NCI-H1048 (cell line): ENCODE measurements at places on chromosomes 13 and 19.

GRCh38 chr19:1811942-1812425, at the start of gene ATP8B3:
Gene ATP8B3 (minus strand): TSS chr19:1812276. CDS start chr19:1811736, 540 bp downstream.
- no peak for DNase-seq

- DNase-seq, result no peak
These were observed 393.6 kb downstream of the LMO7 start for GRCh38 chr13:76029706-76030105.

GRCh38 chr19:40726279-40726678, 9.4 kb downstream of the ITPKC start:
- no peak for DNase-seq

DNA sequence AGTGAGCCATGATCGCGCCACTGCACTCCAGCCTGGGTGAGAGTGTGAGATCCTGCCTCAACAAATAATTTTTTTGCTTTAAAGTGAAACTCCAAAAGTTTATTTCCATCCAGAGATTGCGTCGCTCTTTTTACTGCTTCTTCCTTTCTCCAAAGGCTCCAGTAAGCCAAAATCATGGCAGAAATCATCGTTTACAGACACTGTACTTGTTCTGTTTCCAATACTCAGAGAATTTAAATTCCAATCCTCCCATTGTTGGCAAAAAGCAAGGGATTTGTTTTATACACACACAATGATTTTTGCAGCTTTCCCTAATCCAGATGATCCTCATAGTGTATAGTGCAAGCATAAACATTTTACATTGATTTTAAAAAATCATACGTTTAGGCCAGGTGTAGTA, 15.3 kb downstream of the FBXO27 start:
- DNase-seq, result no peak

DNA sequence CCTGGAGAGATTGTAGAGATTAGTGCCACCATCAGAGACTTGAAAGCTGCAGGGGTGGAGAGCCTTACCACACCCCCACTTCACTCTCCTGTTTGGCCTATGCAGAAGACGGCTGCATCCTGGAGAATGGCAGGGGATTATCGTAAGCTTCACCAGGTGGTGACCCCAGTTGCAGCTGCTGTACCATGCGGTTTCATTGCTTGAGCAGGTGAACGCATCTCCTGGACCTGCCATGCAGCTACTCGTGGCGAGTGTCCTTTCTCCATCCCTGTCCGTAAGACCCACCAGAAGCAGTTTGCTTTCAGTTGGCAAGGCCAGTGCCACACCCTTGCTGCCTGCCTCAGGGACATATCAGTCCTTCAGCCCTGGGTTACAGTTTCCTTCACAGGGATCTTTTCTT, 21.2 kb downstream of the PPP5C start:
- DNase-seq, result no peak

DNA sequence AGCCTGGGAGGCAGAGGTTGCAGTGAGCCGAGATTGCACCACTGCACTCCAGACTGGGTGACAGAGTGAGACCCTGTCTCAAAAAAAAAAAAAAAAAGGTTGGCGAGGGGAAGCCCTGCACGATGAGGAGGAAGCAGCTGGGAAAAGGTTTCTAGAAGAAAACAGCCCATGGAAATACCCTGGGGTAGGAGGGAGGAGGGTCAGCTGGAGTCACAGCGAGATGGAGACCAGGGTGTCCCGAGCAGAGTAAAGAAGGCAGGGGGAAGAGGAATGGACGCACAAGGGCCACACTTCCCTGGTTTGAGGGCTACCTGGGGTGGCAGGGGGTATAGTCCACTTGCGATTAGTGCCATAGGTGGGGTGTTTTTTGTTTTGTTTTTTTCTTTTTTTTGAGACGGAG, 6.4 kb downstream of the KANK3 start:
- DNase-seq, result no peak

- no peak for DNase-seq
These were observed 4.1 kb upstream of the CNN1 start for GRCh38 chr19:11534538-11534937.

DNA sequence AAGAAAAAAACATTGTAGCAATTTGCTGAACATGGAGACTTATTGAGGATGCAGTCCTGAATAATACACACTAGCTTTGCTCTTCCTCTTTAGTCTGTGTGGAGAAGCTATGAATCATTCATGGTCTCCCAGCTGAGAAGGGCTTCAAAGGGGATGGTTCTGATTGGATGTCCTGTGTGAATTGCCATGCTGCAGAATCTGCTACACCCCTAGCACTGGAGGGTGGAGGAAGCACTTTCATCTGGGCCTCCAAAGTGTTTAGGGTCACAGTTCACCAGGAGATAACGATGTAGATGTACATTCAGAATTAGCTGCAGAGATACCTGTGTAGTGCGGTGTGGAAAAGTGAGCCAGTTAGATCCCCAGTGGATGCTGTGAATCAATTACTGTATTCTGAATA, 321.1 kb upstream of the EDNRB start:
- no peak for DNase-seq

GRCh38 chr19:1616875-1617274, 11.6 kb upstream of the UQCR11 start:
- DNase-seq, result no peak

GRCh38 chr13:103287659-103288058, 221.4 kb upstream of the SLC10A2 start:
- DNase-seq, result no peak

GRCh38 chr13:19862481-19863313, 752 bp downstream of the ZMYM5 start:
- no peak for DNase-seq

- DNase-seq, result no peak
These were observed 748 bp downstream of the LMNB2 start for GRCh38 chr19:2455851-2456570.

DNA sequence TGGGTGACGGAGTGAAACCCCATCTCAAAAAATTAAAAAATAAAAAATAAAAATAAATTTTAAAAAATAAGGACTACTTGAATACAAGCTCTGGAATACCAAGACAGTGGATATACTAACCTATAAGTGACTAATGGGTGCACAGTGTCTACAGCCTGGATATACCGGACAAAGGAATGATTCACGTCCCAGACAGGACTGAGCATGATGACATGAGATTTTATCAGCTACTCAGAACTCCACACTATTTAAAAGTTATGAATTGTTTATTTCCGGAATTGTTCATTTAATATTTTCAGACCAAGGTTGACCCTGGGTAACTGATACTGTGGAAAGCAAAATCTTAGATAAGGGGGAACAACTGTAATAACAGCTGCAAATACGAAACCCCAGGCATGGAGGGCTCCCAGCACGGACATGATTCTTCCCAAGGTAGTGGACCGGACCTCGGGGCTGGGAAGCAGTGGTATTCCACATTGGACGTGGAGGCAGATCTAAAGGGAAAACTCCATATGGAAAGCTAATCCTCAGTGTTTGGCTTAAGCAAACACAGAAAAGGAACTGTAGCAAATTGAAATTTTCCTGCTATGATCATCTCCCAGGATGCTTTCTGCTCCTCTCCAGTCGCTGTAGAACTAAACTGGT, 102.6 kb upstream of the TSHZ3 start:
- no peak for DNase-seq

GRCh38 chr19:31335716-31336115, 13.5 kb downstream of the TSHZ3 start:
- no peak for DNase-seq

DNA sequence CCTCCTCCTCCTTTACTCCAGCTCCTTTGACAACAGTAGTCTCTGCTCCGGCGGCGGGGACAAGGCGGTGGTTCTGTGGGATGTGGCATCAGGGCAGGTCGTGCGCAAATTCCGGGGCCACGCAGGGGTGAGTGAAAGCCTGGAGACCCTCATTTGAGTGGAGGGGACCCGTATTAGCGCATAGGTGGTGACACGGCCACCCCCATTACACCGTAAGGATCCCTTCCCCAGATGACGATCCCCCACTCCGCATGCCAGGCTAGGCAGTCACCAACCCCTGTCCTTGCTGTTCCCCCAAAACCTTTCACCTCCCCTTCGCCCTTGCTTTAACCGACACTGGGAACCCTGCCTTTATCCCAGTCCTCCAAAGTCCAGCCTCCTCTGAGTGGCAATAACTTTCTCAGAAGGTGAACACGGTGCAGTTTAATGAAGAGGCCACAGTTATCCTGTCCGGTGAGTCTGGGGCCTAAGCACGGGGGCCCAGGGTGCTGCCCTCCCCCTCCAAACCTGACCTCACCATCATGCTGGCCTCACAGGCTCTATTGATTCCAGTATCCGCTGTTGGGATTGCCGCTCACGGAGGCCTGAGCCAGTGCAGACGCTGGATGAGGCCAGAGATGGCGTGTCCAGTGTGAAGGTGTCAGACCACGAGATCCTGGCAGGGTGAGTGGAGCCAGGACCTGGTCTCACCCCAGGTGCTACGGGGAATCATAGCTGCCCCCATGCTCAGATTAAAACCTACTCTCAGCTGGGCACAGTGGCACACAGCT, 3.7 kb downstream of the WDR83 start:
- DNase-seq, result no peak

DNA sequence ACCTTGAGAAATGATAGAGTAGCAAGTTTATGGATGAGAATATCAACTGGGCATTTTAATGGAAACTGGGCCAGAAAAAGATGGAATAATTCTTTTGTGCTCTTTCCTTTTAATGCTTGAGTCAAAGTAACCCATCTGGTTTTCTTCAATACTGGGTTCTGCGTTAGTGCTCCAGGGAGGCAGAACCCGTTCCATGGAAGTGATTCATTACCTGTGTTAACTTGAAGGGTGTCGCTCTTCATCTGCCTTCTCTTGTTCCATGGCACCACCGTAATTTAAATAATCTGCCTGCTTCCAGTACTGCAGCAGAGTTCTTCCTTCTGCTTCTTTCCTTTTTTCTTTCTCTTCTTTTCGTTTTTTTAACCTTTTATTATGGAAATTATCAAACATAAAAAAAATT, 14.7 kb upstream of the USP12 start:
- no peak for DNase-seq

DNA sequence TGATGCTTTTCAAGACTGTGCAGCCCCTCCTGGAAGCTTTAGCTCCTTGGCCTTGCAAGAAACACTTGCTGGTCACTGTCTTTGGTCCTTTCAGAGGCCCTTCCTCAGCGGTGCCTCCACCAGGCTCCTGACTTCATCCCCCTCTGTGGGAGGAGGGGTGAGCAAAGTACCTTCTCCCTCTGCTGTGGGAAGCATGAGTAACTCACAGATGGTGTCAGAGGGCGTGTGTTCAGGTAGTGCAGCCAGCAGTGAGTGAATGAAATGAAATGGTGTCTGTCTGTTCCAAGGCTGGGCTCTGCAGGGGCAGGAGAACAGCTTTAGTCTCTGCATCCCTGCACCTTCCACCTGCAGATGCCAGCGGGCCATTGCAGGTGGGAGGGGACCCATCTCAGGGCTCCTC, 102.9 kb downstream of the SHISA2 start:
- no peak for DNase-seq

GRCh38 chr13:97224544-97225300, 2.6 kb downstream of the MBNL2 start:
- DNase-seq, result no peak

- DNase-seq, result no peak
These were observed 165.6 kb downstream of the USP12 start for GRCh38 chr13:27005976-27006518.

DNA sequence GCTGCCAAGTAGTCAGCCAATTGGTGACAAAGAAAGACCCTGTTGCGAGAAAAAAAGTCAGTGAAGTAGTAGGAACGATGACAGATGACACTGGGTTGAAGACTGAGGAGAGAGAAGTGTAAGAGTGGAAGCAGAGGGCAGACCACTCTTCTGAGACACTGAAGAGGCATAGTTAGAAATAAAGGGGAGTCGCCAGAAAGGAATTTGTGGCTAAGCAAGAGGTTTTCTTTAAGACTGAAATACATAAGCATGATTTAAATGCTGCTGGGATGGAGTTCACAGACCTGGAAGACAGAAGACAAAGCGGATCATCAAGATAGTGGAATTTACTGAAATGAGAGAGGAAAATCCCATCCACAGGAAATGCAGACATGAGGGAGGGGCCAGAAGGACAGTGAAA, 56.2 kb upstream of the USPL1 start:
- no peak for DNase-seq

DNA sequence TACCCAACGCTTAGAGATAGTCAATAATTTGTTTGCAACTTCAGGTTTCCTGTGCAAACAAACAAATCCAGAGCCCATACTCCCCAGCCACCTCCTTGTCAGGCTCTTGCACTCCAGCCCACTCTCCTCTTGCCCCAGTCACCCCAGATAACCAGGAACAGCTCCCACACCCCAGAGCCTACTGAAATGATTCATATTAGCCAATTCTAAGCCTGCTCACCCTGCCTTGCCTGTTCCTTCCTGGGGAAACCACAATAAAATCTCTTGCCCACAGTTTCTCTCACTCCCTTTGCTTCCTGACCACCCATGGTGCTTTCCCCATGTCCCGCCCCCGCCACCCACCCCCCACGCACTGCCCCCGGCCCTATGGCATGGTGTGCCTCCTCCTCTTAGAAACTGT, 3.8 kb upstream of the ACTL9 start:
- DNase-seq, result no peak

DNA sequence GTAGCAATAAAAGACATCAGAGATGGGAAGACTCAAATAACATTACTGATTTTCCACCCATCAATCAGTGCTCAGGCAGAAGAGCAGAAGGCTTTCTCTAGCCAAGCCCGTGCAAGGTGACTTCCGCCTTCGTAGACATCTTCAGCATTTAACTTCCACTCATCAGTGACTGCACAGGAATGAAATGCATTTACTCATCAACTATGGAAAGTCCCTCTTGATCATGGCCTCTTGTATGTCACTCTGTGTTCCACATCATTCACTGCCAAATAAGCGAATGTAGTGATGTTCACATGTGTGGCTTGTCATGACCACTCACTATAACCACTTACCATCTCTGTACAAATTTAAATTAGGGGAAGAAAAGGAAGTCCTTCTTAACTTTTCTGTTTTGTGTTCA, 49.4 kb downstream of the SACS start:
- no peak for DNase-seq

GRCh38 chr19:1274081-1274851, 1.1 kb upstream of the FAM174C start:
- no peak for DNase-seq

GRCh38 chr13:59301174-59301567, 862.6 kb downstream of the DIAPH3 start:
- DNase-seq, result no peak

- DNase-seq, result no peak
These were observed 120.3 kb downstream of the ZDHHC20 start for GRCh38 chr13:21338639-21339278.

DNA sequence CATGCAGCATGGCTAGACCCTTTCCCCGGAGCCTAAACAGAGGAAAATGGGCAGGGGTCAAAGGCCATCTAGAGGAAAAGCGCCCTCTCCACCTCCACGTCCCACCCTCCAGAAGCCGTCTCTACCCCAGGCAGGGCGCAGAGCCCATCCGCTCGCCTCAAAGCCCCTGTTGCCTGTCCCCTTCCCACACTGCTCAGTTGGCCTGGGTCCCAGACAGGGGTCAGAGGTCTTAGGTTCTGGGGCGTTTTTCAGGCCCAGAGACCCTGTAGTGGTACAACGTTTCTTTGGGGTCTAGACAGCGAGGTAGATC, 285 bp downstream of the TMEM143 start:
- DNase-seq, result no peak

DNA sequence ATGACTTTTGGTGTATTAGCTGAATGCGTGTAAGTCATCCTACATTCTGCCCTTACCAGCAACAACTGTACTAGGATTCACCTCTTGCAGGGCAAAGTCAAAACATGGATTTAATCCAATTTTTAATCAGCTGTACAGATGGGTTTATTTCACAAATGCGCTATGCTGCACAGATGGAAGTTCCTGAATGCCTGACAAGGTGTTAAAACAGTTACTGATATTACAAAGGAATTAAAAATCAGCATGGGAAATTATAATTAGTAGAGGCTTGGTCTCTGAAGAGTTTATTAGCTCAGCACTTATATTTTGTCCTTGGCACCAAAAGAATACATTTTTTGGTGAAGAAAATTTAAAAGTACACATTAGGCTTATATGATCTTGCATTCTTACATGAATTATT, 448.9 kb downstream of the PCDH9 start:
- no peak for DNase-seq
